ENCODE measurements at places on chromosomes 4 and X. TPM values are rescaled to one million over a fixed set of nuclear protein-coding genes. Genes with fewer than 3 reads are reported as not detected.

Gene MXRA5
- total RNA-seq = 0.85 TPM

Gene ASB12
- not detected for total RNA-seq

Gene SOD3
- total RNA-seq = 0.21 TPM

Gene AADAT
- total RNA-seq = 4.4 TPM

Gene NLGN3
- total RNA-seq = 0.07 TPM

Gene SYTL4
- total RNA-seq = 3.5 TPM

Gene PITX2
- total RNA-seq = not detected

Gene SMIM10L2A
- 2.5 TPM for total RNA-seq

Gene MAP9
- total RNA-seq = 11.9 TPM

Gene SLC6A8
- 47.9 TPM for total RNA-seq

Gene UBA1
- total RNA-seq = 217 TPM

Gene REELD1
- not detected for total RNA-seq

Gene PDZD4
- 0.14 TPM for total RNA-seq

Gene SLITRK4
- total RNA-seq = 0.07 TPM

Gene ADRA2C
- not detected for total RNA-seq

Gene UGT8
- 2.2 TPM for total RNA-seq

Gene GATA1
- total RNA-seq = not detected

Gene FAM184B
- total RNA-seq = not detected

Gene CXCL13
- total RNA-seq = 0.14 TPM

Gene VSIG1
- total RNA-seq = 0.85 TPM

Gene PPEF1
- 0.07 TPM for total RNA-seq

Gene GYPE
- not detected for total RNA-seq

Gene FABP2
- total RNA-seq = not detected

Gene CYLC1
- total RNA-seq = not detected

Gene MAGEB2
- not detected for total RNA-seq

Gene EIF1AX
- 68.5 TPM for total RNA-seq

Gene CWH43
- total RNA-seq = 9.9 TPM

Gene COL25A1
- total RNA-seq = not detected

Gene PTPN13
- 46.8 TPM for total RNA-seq

Gene NLRP2B
- not detected for total RNA-seq

Gene TMPRSS11A
- 1.4 TPM for total RNA-seq

Gene WNK3
- 0.92 TPM for total RNA-seq

Gene PLS3
- total RNA-seq = 271 TPM

Gene NXF2
- total RNA-seq = not detected

Gene MAMLD1
- 1.1 TPM for total RNA-seq

Gene PWWP3B
- 0.65 TPM for total RNA-seq

Gene ANOS1
- total RNA-seq = 0.56 TPM

Gene F8A2
- not detected for total RNA-seq

Gene GYPB
- total RNA-seq = not detected

Gene GRXCR1
- total RNA-seq = not detected

Gene CENPU
- 20.9 TPM for total RNA-seq

Gene SPANXB1
- not detected for total RNA-seq

Gene MID1
- total RNA-seq = 11.8 TPM

Gene TMPRSS11F
- total RNA-seq = 2.8 TPM

Gene SH2D1A
- not detected for total RNA-seq

Gene GAGE12H
- not detected for total RNA-seq

Gene ENPP6
- not detected for total RNA-seq

Gene CXCL3
- total RNA-seq = 2.2 TPM

Gene AKAP4
- total RNA-seq = not detected

Gene TMEM154
- 57.7 TPM for total RNA-seq

Gene GNRHR
- total RNA-seq = not detected

Gene CXorf38
- 12.3 TPM for total RNA-seq

Gene PDGFRA
- 1.1 TPM for total RNA-seq

Gene CNGA1
- total RNA-seq = 5.1 TPM

Gene TLR6
- 1.6 TPM for total RNA-seq

Gene FHDC1
- total RNA-seq = 3.6 TPM

Gene CYBB
- total RNA-seq = not detected
